Naive B cell (primary cell): ENCODE measurements at places on chromosomes 1 and 21. TPM values are rescaled to one million over a fixed set of nuclear protein-coding genes. Genes with fewer than 3 reads are reported as not detected.

Gene SPRR2B
- not detected for polyA plus RNA-seq

Gene MPL
- not detected for polyA plus RNA-seq

Gene IVL
- polyA plus RNA-seq, result not detected

Gene RGS4
- polyA plus RNA-seq, result not detected

GRCh38 chr1:172147541-172147940, 272.9 kb upstream of the C1orf105 start:
- no peaks in the 10 kb centered on the region for H3K27me3 ChIP-seq
- peaks cover 4% of the 10 kb centered on the region for H3K4me1 ChIP-seq
- H3K36me3 ChIP-seq, result no peaks in the 10 kb centered on the region
- no peak for DNase-seq

DNA sequence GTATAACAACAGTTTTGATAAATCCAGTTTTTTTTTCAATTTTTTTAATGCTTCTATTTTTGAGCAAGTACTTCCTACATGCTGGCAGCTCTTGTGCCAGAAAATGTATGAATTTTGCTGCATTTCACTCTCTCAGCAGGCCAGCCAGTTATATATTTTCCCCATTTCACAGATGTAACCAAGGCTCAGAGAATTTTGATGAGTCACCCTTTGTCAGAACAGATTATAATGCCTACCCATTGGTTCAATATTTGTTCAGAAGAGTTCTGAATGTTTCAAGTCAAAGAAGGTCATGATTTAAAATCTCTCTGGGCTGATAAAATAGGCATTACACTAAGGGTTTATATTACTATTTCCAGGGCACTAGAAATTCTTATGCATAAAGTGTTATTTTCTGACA, 452.2 kb downstream of the RWDD3 start:
- no peaks in the 10 kb centered on the region for H3K27me3 ChIP-seq
- DNase-seq, result no peak
- no peaks in the 10 kb centered on the region for H3K4me1 ChIP-seq
- H3K27ac ChIP-seq, result no peak overlapping the region

DNA sequence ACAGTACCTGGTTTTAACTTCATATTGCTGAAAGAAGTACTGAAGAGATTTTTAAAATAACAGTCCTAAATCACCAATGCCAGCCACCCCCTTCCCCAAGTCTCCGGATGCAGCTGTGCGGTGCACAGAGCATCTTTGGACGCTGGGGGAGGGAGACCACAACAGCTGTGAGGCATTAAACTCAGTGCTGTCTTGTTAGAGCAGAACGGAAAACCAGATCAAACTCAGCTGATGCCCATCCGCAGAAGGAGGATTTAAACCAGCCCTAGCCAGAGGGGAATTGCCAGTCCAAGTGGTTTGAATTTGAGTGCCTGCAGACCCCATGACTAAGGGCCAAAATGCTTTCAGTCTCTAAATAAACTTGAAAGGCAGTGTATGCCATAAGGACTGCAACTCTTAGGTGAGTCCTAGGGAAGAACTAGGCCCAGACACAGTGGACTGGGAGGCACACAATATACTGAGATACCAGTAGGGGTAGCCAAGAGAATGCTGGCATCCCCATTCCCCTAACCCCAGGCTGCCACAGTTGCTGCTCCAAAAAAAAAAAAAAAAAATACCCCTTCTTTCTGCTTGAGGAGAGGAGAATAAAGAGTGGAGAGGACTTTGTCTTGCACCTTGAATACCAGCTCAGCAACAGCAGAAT, 576.2 kb downstream of the NEGR1 start:
- H3K36me3 ChIP-seq, result peaks cover 8% of the 10 kb centered on the region
- DNase-seq, result peak; percentile 31
- no peaks in the 10 kb centered on the region for H3K4me1 ChIP-seq
- no peak overlapping the region for H3K27ac ChIP-seq

- no peak overlapping the region for H3K4me3 ChIP-seq
- DNase-seq, result no peak
- H3K4me1 ChIP-seq, result no peaks in the 10 kb centered on the region
These were observed 81.4 kb downstream of the ASTN1 start for GRCh38 chr1:177082855-177083693.

DNA sequence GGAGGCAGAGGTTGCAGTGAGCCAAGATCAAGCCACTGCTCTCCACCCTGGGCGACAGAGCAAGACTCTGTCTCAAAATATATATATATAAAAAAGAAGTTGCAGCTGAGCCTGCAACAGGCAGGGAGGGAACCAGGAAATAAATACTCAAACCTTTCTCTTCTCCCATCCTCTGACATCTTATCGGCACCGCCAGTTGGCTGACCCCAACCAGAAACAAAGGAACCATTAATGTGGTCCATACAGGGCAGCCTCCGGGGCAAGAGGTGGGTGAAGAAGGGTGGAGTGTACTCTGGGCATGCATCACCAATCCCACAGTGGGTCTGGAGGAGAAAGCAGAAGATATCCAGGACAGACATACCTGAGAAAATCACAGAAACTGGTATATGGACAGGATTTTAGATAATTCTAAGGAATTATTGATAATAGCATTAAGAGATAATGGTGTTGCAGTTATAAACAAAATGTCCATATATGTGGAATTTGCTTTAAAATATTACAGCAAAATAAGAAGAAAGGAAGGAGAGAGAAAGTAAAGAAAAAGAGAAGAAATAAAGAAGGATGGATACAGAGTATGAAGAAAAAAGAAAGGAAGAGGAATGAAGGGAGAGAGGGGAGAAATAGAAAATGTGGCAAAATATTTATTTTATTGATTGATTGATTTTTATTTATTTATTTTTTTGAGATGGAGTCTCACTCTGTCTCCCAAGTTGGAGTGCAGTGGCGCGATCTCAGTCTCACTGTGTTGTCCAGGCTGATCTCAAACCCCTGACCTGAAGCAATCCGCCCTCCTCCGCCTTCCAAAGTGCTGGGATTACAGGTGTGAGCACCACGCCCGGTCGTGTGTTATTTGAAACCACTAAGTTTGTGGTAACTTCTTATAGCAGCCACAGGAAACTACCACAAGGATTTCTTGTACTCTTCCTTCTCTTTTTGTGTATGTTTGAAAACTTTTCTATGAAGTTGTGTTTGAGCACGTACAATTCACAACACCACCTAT, 4.1 kb upstream of the PTAFR start:
- peak overlapping the region; percentile 43 for H3K4me3 ChIP-seq
- H3K27ac ChIP-seq, result peak overlapping the region; percentile 81
- no peaks in the 10 kb centered on the region for H3K27me3 ChIP-seq
- peaks cover 65% of the 10 kb centered on the region for H3K4me1 ChIP-seq
- DNase-seq, result no peak
- no peaks in the 10 kb centered on the region for H3K36me3 ChIP-seq

GRCh38 chr1:14067036-14067435, 367.0 kb downstream of the PRDM2 start:
- H3K36me3 ChIP-seq, result no peaks in the 10 kb centered on the region
- DNase-seq, result no peak
- H3K27ac ChIP-seq, result no peak overlapping the region
- H3K4me1 ChIP-seq, result no peaks in the 10 kb centered on the region

DNA sequence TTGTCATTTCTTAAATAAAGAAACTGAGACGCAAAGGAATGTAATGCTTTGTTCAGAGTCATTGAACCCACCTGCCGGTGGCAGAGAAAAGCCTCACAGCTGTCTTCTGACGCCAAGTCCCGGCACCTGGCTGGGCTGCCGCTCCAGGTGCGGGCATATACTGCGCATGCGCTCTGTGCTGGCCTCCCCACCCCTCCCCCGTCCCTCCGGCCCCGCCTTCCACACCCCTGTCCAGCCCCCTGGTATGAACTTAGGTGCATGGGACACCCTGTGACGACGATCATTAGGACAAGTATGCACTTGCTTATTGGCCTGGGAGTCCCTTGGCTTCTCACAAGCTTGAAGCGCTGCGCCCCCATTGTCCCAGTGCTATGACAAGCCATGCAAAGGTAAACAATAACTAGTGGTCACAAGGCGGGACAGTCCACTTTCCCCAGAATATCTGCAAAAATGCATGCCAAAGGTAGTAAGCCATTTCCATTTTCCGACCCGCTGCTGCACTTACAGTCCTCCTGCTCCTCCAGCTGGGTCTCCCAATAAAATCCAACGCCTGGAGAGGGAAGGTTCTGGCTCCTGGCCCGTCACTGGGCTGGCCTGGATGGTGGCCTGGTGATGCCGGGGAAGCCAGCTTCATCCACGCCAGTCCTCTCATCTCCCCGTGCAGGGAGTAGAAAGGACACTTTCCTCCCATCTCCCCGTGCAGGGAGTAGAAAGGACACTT, 100.4 kb downstream of the PSMG1 start:
- no peak for DNase-seq
- no peak overlapping the region for H3K27ac ChIP-seq
- H3K27me3 ChIP-seq, result peaks cover 9% of the 10 kb centered on the region
- H3K36me3 ChIP-seq, result no peaks in the 10 kb centered on the region
- H3K4me3 ChIP-seq, result no peak overlapping the region

DNA sequence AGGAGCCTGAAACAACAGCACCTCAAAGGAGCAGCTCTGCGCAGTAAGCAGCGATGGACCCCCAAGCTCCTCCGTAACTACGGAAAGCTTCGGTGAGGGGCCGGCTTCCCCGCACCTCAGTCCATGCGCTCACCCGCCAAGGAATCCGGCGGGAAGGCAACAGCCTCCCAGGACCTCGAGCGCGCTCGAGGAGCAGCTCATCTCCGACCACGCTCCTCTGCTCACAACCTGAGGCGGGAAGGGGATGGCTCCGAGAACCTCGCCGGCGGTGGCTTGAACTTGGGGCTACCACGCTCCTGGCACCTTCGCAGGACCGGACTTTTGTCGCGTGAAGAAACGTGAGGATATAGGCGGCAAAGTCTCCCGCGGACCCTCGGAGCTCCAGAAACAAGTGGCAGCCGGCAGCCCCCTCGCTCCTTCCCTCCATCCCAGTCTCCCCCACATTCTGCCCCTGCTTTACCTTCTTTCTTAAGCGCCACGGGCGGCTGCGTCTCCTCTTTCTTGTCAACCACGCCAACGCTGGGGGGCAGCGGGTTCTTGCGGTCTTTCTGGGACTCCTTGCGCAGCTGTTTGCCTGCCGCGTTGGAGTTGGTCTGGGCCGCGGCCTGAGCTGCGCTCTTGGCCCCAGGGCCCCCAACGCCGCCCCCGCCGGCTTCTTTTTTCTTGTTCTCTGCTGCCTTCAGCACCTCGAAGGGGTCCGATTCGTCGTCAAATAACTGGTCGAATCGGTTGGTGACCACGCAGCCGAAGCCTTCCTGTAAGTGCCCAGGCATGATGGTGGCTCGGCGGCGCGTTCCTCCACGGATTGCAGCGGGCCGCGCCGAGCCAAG, 459 bp downstream of the SERBP1 start:
- peak overlapping the region; percentile 99 for H3K4me3 ChIP-seq
- H3K4me1 ChIP-seq, result peaks cover 70% of the 10 kb centered on the region
- DNase-seq, result peak; percentile 15
- H3K36me3 ChIP-seq, result peaks cover 8% of the 10 kb centered on the region
- no peaks in the 10 kb centered on the region for H3K27me3 ChIP-seq

- H3K36me3 ChIP-seq, result no peaks in the 10 kb centered on the region
- no peaks in the 10 kb centered on the region for H3K27me3 ChIP-seq
- no peaks in the 10 kb centered on the region for H3K4me1 ChIP-seq
- H3K4me3 ChIP-seq, result no peak overlapping the region
- no peak overlapping the region for H3K27ac ChIP-seq
These were observed 256.8 kb upstream of the NCAM2 start for GRCh38 chr21:20741445-20741844.

- H3K4me3 ChIP-seq, result no peak overlapping the region
- H3K36me3 ChIP-seq, result peaks cover 7% of the 10 kb centered on the region
- H3K27me3 ChIP-seq, result no peaks in the 10 kb centered on the region
- DNase-seq, result no peak
- H3K4me1 ChIP-seq, result no peaks in the 10 kb centered on the region
These were observed 266.2 kb downstream of the FAF1 start for GRCh38 chr1:50693829-50694228.

GRCh38 chr1:50697440-50698421, 262.3 kb downstream of the FAF1 start:
- H3K27ac ChIP-seq, result no peak overlapping the region
- no peak overlapping the region for H3K4me3 ChIP-seq
- H3K27me3 ChIP-seq, result no peaks in the 10 kb centered on the region
- no peak for DNase-seq
- peaks cover 5% of the 10 kb centered on the region for H3K4me1 ChIP-seq

DNA sequence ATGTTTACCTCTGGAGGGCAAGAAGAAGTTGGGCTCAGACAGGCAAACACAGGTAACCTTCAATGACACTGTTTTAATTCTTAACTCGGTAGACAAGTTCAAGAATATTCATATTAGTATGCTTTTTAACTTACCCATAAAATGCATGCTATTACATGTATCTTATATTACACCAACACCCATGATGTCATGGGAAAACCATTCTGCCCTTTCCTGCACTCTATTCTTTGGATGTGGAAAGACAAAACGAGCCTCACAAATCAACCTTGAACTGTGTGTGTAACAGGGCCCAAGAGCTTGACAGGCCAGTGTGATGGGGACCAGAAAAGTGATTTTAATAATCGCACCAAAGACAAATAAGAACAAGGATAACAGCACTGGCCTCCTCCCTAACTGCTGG, 22.6 kb upstream of the RAP1GAP start:
- H3K4me1 ChIP-seq, result no peaks in the 10 kb centered on the region
- no peak overlapping the region for H3K4me3 ChIP-seq
- no peak for DNase-seq
- peaks cover 23% of the 10 kb centered on the region for H3K36me3 ChIP-seq
- no peaks in the 10 kb centered on the region for H3K27me3 ChIP-seq
- H3K27ac ChIP-seq, result no peak overlapping the region

DNA sequence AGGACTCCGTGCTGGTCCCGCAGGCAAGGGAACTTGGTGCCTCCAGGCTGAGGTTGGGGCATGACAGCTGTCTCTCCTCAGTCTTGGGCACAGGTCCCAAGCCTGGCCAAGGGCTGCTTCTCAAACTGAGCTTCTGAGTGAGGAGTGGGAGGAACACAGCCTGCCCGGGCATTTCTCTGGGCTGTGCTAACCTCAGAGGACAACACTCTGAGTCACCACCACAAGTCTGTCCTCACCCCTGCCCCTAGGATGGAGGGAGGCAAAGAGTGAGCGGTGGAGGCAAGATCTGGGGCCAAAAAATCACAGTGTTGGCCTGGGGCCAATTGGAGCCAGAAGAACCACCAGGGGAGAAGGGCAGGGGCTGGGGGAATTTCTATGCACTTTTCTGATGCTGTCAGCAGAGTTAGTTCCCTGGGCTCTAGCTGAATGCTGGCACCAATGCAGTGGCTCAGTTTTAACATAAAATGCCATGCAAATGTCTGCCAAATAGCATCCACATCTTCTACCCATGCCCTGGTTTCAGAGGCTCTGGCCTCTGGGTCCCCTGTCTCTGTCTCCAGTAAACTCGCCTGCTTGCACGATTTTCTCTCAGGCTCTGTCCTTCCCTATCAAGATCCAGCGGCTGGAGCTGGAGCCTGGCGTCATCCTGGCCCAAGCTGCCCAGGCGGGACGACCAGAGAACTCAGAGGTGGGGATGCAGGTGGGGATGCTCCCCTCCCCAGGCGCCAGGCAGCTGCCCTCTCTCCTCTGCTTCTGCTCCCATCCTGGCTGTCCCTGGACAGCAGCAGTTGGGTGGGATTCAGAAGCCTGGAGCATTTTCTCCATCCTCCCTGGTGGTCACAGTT, 11.0 kb upstream of the CDK18 start:
- H3K36me3 ChIP-seq, result no peaks in the 10 kb centered on the region
- H3K4me3 ChIP-seq, result no peak overlapping the region
- no peaks in the 10 kb centered on the region for H3K4me1 ChIP-seq
- no peak for DNase-seq
- H3K27me3 ChIP-seq, result peaks cover 76% of the 10 kb centered on the region
